ENCODE measurements at places on chromosomes 12 and 14. TPM values are rescaled to one million over a fixed set of nuclear protein-coding genes. Genes with fewer than 3 reads are reported as not detected.

GRCh38 chr12:102669056-102669455 is 188.7 kb upstream of the IGF1 start:
- no peak overlapping the region for H3K4me3 ChIP-seq
- H3K27ac ChIP-seq = no peak overlapping the region
- H3K27me3 ChIP-seq = no peaks in the 10 kb centered on the region
- DNase-seq = no peak
- H3K36me3 ChIP-seq = no peaks in the 10 kb centered on the region
- H3K4me1 ChIP-seq = no peaks in the 10 kb centered on the region

A2M gene
- not detected for total RNA-seq

DNA sequence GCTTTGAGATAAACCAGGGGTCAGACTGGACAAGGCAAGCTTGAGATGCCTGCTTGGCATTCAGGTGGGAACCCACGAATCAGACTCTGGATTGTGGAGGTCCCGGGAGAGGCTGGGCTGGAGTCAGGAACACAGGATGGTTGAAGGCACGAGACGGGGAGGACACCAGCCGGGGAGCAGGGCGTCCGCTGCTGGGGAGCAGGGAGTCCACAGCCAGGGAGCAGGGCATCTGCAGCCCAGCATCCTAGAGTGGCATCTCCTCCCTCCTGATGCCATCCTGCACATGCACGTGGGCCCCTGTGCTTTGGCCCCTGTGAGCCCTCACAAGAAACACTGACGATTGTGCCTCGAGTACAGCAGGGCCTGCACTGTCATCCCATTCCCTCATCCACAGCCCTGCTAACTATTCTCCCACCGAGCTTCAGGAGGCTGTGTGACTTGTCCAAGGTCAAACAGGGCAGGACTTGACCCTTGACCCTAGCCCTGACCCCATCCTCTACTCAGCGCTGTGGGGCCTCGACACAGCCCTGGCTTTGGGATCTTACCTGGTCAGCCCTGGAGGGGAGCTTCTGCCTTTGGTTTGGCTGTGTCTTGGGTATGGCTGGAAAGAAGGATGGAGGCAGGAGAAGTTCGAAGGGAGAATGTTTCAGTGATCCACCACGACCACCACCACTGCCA is 45.1 kb downstream of the CFAP251 start:
- H3K27ac ChIP-seq = no peak overlapping the region
- no peak overlapping the region for H3K4me3 ChIP-seq
- no peaks in the 10 kb centered on the region for H3K4me1 ChIP-seq
- no peaks in the 10 kb centered on the region for H3K27me3 ChIP-seq
- DNase-seq = no peak

DNA sequence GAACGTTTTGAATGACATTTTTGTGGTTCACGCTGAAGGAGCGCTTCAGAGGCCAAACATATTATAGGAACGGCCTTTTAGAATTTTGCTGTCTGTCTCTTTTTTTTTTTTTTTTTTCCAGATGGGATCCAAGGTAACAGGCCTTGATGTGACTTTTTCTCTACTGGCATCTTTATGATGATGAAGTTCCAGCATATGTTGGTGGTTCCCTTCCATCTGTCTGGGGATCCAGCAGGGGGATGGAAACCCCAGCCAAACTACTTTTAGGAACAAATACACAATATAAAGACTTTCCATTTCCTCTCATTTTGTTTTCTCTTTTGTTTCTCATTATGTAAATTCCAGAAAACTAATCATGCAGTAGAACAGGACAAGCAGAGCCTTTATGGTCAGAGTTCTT is 239.3 kb upstream of the PRICKLE1 start:
- no peaks in the 10 kb centered on the region for H3K4me1 ChIP-seq
- H3K27ac ChIP-seq = no peak overlapping the region
- no peak for DNase-seq
- no peaks in the 10 kb centered on the region for H3K36me3 ChIP-seq

P2RX7 gene
- 0.42 TPM for total RNA-seq

INHBE gene
- 7.0 TPM for total RNA-seq

IL26 gene
- total RNA-seq = not detected

FAM90A1 gene
- total RNA-seq = not detected

DNA sequence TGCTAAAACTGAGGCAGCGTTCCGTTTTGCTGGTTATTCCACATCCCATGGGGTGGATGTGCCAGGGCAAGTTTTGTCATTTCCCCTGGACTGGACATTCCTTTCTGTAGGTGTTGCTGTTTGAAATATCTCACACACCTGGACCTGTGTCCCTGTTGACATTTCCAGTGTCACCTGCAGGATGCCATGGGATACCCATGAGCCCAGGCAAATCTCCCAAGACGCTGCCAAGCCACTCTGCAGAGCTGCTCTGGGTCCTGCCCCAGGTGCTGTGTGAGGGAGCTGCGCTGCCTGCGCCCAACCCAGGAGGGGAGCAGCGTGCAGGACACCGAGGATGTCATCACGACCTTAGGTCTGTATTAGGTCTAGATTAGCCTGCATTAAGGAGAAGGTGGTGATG is 5.2 kb upstream of the PACS2 start:
- H3K27ac ChIP-seq = no peak overlapping the region
- no peak overlapping the region for H3K4me3 ChIP-seq
- peaks cover 15% of the 10 kb centered on the region for H3K4me1 ChIP-seq
- H3K36me3 ChIP-seq = no peaks in the 10 kb centered on the region
- no peaks in the 10 kb centered on the region for H3K27me3 ChIP-seq

All from H1 (cell line).